ENCODE measurements at places on chromosomes 12 and 14.

DNA sequence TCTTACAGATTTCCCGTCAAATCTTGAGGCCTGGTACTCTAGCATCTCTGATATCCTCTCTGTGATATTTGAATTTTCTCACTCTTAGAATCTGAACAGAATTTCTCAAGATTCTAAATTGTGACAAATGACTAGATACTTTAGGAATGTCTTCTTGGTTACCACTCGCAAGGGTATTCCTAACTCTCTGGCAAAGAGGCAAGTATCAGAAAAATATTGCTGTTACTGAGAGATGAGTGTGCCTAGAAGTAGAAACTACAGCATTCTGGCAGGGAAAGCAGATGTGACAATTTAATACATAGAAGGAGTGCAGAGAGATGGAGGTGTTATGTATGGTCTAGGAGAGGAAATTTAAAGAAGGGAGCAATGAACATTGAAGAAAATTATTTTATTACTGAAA lies 467.8 kb downstream of the LRIG3 start:
- DNase-seq: no peak

- DNase-seq: no peak
Measured at GRCh38 chr12:650983-651382, 12.3 kb downstream of the NINJ2 start.

DNA sequence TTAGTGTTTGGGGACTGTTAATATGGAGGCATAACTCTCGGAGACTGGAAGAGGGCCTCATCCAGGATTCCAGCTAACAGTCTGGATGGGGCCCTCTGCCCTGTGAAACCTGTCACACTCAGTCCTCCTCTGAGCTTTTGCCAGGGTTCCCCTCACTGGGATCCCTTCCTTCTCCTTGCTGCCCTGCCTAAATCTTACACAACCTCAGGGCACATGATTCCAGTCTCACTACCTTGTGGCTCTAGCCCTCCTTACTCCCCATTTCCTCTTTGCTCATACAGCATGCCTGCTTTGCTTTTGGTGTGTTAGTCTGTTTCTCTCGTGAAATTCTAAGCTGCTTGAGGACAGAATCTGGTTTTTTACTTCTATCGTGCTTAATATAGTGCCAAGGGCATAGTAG lies 942 bp upstream of the GSG1 start:
- no peak for DNase-seq

- no peak for DNase-seq
Measured at GRCh38 chr14:89397569-89398230, 19.3 kb downstream of the FOXN3 start.

DNA sequence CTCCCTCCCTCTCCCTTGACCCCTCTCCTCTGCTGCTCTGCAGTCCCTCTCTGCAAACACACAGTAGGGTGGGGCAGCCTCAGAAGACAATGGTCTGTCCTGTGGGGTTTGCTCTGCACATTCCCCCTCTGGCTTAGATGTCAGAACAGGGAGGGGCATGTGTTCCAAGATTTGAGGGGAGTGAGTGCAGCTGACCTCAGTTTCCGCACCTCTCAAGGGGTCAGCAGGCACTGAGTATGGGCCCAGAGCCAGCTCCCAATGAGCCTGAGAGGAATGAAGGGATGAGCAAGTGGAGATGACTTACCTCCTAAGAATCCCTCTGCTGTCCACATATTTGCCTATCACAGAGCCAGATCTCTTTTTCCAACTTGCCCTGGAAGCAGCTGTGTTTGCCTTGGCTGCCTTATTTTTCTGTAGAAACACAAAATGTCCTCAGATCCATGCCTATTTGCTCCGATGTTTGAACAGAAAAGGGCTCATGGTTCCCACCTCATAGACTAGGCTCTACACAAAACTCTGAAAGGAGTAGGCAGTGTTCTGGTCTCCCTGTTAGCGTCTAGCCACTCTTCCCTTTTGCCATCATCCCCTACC lies 111.4 kb downstream of the CRACR2A start:
- no peak for DNase-seq

- DNase-seq: no peak
Measured at GRCh38 chr14:68479247-68479646, 313.6 kb downstream of the ZFP36L1 start.

DNA sequence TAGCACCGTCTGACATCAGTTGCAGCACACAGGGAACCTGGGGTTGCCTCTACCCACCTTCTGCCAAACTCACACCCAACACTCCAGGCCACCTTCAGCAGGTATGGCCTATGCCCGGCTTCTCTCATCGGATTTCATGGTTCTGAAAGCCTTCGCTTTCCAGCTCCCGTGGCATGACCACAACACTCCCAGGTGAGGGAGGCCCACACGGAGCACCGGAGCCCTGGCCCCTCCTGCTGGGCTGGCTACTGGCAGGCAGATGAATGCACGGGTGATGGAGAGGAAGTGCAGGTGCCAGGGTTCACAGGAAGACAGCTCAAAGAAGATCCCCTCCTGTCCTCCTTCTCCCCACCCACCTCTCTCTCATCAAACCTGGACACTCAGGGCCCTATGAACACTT lies 37.2 kb downstream of the CACNA2D4 start:
- no peak for DNase-seq
